ENCODE measurements at places on chromosomes 2 and 18.
A peak's percentile ranks its signal among the peaks of the same experiment; 100 is the strongest.

- DNase-seq = no peak
Observed at GRCh38 chr2:17573804-17574175, 33.3 kb downstream of the VSNL1 start.

DNA sequence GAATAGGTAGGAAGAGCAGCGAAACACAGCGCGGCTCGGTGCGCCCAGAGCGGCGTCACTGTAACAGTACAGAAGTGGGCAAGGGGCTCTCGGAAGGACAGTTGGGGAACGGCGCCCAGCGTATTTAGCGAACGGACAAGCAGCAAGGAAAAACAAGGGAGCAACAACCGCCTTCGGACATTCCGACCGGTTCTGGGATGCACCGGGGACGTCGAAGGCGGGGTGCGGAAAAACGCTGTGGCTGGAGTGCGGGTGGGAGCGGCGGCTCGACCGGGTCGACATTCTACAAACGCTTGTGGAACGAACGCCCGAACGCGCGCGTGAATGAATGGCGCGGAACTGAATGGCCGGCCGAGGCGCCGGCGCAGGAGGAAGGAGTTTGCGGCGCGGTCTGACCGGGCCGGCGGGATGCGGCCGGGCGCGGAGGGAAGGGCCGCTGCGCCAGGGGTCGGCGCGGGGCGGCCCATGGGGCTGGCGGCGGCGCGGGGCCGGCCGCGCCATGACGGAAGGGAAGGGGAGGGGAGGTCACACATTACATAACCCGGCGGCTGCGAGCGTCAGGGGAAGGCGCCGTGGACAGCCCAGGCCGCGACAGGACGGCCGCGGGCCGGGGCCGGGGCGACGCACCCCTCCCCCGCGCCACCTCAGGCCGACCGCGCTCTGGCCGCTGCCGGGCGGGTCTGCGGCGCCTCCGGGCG lies 605 bp downstream of the REV1 start:
- peak; percentile 62 for DNase-seq

DNA sequence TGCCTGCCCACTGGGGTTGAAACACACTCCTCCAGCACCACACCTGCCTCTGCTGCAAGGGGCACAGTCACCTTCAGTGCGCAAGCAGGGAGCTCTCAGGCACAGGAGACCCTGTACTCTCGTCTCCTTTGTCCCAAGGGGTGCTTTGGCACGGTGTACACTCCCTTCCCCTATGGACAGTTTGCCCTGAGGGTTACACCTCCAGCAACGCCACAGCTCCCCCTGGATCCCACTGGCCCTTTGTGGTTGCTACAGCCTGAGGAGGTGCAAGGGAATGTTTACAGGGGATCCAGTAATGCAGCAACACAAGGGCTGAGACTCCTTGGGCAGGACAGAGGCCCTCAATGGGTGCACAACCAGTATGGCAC lies 45.2 kb upstream of the FAM117B start:
- no peak for DNase-seq

- DNase-seq = no peak
Observed at GRCh38 chr2:120452945-120453634, 107.2 kb downstream of the INHBB start.

GRCh38 chr2:233426619-233427342 lies 72.5 kb downstream of the DGKD start:
- peak; percentile 90 for DNase-seq

GRCh38 chr2:211479536-211480150 lies 923.2 kb downstream of the CPS1 start:
- DNase-seq = no peak

GRCh38 chr2:39158351-39158750 lies 37.5 kb upstream of the SOS1 start:
- no peak for DNase-seq

DNA sequence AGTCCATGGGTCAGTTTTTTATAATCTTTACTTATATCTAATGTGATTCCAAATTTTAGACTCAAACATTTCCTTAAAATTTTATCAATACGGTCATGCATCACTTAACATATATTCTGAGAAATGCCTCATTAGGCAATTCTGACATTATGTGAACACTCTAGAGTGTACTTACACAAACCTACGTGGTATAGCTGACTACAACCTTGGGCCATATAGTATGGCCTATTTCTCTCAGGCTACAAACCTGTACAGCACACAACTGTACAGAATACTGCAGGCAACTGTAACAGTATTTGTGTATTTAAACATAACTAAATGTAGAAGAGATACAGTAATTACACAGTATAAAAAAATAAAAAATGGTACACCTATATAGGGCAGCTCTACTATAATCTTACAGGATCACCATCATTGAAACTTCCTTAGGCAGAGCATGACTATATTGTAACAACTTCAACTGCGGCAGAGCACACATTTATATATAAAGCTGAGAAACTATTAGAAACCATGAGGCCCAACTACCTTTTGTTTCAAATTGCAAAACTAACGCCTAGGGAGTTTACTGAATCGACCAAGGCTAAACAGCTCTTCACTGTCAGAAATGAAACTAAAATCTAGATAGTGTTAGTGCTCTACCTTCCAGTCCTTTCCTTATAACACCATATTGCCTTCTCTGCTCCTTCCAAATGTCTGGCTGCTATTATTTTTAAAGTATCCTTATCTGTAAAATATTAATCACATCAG lies 6.9 kb downstream of the YES1 start:
- DNase-seq = no peak

- no peak for DNase-seq
Observed at GRCh38 chr2:68747900-68748299, 13.3 kb downstream of the ARHGAP25 start.

- no peak for DNase-seq
Observed at GRCh38 chr2:181972431-181973170, 13.1 kb upstream of the PPP1R1C start.

DNA sequence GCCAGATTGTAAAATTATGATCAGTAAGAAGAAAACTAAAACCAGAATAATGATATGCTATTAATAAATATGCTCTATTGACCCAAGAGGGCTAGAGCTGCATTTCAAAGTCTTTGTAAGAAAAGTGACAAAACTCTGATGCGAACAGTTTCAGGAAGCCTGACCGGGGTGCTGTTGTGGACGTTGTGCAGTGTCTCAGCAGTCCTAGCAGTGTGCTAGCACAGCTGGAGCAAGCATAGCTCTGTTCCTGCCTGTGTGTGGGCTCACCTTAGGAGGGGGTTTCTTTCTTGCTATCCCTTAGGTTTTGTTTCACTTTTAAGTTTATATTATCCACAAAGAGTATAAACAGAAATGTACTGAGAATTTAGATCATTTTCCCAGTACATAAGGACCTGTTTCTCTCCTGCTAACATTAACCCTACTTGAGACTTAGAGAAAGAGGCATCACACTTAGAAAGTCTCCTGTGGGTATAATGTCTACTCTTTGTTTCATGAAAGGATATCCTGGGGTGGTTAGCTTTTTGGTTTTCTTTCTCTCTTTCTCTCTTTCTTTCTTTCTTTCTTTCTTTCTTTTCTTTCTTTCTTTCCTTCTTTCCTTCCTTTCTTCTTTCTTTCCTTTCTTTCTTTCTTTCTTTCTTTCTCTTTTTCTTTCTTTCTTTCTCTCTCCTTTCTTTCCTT lies 124.5 kb downstream of the TMEM182 start:
- no peak for DNase-seq

All from activated CD4-positive, alpha-beta memory T cell treated with anti-CD3 and anti-CD28 coated beads for 36 hours (primary cell).